Right lobe of liver (tissue), 6 donors: ENCODE measurements at places on chromosomes 5 and 9. TPM values are rescaled to one million over a fixed set of nuclear protein-coding genes. Genes with fewer than 3 reads are reported as not detected.

Gene JADE2
- total RNA-seq, result 9.6 TPM

DNA sequence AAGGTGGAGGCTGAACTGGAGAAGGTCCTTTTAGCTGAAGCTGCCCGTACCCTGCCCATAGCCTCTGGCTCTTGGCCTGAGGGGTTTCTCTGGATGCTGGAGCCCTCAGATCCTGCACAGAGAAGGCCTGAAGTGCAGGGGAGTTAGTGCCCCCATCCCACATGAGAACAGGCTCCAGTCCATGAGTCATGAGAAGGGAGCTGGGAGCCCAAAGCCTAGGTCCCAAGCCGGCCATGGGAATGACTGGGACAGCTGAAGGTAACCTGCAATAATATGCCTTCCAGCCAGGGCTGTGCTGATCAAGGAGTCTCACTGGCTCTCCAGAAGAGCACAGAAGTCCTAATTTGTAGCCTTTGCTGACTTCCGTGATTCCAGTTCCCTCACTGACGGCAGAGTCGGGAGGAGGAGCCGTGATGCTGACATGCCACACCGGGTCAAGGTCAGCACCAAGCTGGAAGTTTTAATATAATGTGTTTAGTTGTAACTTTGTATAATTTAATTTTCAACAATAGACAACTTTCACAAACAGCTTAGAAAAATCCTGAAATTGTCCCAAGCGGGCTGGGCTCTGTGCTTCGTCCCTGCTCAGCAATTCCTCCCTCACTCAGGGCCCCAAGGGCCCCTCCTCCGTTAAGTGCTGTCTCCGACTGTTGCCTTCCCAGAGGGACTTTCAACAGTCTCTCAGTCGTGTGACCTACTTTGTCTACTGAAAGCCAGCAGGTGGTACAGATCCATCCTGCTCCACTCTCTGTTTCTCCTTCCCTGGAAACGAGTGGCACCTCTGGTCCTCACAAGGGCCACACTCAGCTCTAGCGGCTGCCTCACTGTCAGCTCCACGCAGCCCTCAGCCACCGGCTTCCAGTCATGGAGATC, 387.8 kb downstream of the GADD45G start:
- peak; percentile 44 for DNase-seq

GRCh38 chr5:37737326-37738056, 102.3 kb downstream of the GDNF start:
- no peak for DNase-seq

DNA sequence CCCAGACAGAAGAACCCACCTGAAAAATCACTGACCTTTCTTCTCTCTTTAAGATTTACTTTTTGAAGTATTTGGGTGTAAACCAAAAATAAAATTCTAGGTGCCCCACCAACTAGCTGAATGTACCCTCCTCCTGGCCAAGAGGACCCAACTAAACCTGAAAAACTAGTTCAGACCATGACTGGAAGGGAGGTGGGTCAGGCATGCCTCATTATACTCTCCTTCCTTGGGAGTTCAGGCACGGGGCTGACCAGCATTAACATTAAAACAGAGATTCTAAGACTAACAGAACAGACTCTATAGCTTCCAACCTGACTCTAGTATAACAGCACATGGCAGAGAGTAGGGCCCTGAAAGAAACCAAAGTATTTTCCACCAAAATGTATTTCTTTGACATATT, 61.4 kb downstream of the CERT1 start:
- DNase-seq, result no peak

GRCh38 chr9:15018096-15018637, 107.9 kb upstream of the FREM1 start:
- DNase-seq, result no peak

Gene GNA14
- 3.5 TPM for total RNA-seq
